Myocyte (in vitro differentiated cells): ENCODE measurements at places on chromosomes 7 and 10. TPM values are rescaled to one million over a fixed set of nuclear protein-coding genes. Genes with fewer than 3 reads are reported as not detected.

Gene SDK1
- total RNA-seq: 1.9 and 2.8 TPM in 2 replicates

Gene GPER1
- total RNA-seq: 1.1 and 1.6 TPM in 2 replicates

Gene MCM10
- total RNA-seq: 0.05 and 0.10 TPM in 2 replicates

Gene CASTOR2
- 18.2 and 18.9 TPM in 2 replicates for total RNA-seq

Gene PIP
- total RNA-seq: not detected in 2 replicates

Gene OR9A2
- not detected in 2 replicates for total RNA-seq

Gene MTURN
- 40.5 and 41.9 TPM in 2 replicates for total RNA-seq

Gene PAX4
- total RNA-seq: not detected in 2 replicates

Gene TCAF1
- 96.8 and 109 TPM in 2 replicates for total RNA-seq

Gene CLEC2L
- not detected in 2 replicates for total RNA-seq

Gene CALHM1
- 0.31 TPM in 1 of 2 replicates, not detected in the other for total RNA-seq

Gene DOCK4
- total RNA-seq: 13.2 and 16.3 TPM in 2 replicates

Gene CPED1
- total RNA-seq: 19.3 and 26.5 TPM in 2 replicates

DNA sequence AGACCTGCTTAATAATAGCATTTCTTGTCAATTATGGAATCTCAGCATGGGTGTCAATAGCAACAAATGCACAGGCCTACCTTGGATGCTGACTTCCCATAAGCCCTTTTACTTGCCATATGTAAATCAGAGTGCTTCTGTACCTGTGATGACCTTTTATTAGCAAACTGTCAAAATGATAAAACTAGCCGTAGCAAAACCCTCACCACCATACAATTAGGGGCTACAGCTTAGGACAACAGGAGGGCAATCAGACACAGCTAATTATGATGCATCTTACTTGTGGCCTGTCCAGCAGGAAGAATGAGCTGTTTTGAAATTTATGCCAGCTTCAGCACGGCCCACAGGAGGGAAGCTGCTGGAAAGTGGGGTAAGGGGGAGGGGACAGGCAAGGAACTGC, 201.6 kb downstream of the TAX1BP1 start:
- no peak for DNase-seq

- DNase-seq: no peak
Observed at GRCh38 chr10:52597189-52597863, 175.3 kb downstream of the MBL2 start.

DNA sequence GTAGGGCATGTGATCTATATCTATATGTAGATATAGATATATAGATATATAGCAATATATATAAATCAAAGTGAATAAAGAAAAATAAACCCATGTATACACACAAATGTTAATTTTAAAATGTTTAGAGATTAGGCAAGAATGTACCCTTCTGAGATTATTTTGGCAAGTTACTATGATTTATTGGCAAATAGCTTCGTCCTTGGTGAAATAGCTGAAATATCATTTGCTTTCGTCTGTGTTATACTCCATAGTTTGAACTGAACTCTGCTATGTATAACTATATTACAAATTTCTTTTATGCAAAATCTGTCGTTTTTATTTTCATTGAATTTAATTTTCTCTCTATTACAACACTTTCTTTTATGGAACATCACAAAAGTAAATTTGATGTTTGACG, 57.5 kb downstream of the CPED1 start:
- DNase-seq: no peak

DNA sequence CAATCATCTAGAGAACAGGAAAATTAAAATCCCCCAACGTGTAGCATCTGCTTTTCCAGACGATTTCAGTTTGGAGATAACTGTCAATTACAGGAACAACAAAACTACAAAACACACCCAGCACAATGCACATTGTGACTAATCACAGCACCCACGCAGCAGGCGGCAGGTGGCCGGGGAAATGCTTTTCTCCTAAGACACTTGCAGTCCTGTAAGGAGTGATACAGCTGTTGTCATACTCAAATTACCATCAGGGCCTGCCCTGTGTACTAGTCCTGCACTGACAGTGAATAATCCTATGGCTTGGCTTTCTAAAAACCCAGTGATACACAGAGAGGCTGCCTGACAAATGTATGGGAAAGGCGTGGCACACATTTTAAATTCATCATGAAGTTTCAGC, 37.8 kb downstream of the COBL start:
- DNase-seq: peak; percentile 97

- peak; percentile 18 for DNase-seq
Observed at GRCh38 chr10:117320050-117320665, 55.1 kb downstream of the PDZD8 start.

- peak; percentile 11 for DNase-seq
Observed at GRCh38 chr7:11753433-11753832, 78.6 kb downstream of the THSD7A start.

DNA sequence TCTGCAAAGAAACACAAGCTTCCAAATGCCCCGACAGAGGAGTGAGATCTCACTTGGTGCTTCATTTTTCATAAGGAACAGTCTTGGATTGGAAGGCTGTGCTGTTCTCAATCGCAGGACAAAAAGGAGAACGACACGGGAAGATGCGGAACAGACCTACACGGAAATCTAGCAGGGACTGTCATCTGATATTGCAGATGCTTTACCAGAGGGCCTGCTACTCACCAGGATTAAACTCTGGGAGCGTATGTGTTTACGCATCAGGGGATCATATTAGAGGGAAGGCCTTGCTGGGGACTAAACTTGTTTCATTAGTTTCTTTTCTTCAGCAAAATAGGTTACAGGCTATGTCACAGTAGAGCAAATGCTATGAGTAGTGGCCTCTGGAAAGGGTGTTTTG, 82.8 kb upstream of the EEPD1 start:
- no peak for DNase-seq

DNA sequence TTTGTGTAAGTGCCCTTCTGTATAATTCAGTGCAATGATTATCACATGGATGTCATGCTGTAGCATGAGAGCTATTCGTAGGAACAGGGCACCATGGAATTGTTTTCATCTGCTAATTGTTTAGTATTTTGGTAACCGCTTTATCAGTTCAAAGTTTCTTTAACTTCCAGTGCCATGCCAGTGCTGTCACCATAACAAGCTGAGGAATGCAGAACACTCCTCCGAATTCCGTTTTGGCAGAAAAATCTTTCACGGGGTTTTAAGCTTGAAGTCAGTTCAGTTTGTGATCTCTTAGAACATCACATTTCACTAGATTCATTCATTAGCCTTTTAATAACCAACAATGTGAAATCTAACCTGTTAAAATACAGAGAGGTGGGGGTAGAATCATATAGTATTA, 117.2 kb upstream of the SEMA3C start:
- DNase-seq: no peak

- no peak for DNase-seq
Observed at GRCh38 chr7:98539865-98540264, 77.2 kb upstream of the NPTX2 start.

GRCh38 chr7:44103566-44103922, 601 bp upstream of the AEBP1 start:
- DNase-seq: no peak

- DNase-seq: no peak
Observed at GRCh38 chr7:63012633-63013183, 985.9 kb upstream of the ZNF722 start.

- DNase-seq: no peak
Observed at GRCh38 chr7:150502519-150502918, 12.2 kb upstream of the GIMAP7 start.

DNA sequence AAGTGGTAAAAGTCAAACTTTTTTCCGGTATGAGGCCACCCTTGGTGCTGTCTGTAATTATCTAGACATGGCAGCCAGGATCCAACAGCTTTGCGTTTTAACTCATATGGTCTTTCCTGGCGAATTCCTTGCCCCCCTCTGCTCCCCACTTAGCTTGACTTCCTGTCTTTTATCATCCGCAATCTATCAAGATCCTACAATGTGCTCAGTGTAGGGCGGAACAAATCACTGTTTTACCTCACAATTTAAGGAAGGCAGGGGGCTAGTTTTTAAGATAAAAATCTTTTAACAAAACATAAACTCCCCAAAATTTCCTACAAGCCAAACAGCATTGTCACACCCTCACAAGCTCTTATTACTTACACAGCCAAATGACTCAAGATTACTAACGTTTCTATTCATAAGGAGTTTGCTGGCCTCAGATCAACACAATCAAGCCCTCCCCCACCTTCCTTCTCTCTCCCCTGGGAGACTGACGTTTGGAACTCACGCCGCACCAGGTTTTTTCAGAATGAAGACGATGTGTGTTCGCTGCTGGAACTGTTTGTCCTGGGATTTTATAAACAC, 1.3 kb upstream of the CDK14 start:
- DNase-seq: peak; percentile 77

- DNase-seq: no peak
Observed at GRCh38 chr10:48556713-48557112, 48.2 kb downstream of the ARHGAP22 start.

DNA sequence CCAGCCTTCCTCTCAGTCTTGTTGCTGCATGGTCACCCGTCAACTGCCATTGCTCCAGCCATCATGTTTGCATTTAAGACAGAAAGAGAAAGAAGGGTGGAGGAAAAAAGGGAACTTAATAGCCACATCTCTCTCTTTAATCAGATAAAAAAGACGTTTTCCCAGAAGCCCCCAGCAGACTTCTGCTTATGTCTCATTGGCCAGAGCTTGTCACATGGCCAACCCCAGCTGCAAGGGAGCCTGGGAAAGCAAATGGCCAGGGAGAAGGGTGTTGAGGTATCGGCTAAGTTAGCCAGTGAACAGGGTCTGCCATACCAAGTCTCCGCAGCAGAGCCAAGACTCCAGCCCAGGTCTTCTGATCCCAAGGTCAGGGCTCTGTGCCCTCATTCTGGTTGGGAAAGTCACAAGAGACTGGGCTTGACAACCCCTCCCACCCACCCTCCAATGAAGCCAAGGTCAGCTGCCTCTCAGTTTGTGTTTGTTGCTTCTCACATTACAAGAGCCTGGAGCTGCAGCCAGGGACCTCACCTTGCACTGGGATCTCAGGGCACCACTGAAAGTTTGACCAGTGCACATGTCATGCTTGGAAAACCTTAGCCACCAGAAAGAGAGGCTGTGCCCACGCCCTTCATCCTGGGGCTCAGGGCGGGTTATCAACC, 80.3 kb upstream of the LYZL2 start:
- DNase-seq: peak; percentile 31

DNA sequence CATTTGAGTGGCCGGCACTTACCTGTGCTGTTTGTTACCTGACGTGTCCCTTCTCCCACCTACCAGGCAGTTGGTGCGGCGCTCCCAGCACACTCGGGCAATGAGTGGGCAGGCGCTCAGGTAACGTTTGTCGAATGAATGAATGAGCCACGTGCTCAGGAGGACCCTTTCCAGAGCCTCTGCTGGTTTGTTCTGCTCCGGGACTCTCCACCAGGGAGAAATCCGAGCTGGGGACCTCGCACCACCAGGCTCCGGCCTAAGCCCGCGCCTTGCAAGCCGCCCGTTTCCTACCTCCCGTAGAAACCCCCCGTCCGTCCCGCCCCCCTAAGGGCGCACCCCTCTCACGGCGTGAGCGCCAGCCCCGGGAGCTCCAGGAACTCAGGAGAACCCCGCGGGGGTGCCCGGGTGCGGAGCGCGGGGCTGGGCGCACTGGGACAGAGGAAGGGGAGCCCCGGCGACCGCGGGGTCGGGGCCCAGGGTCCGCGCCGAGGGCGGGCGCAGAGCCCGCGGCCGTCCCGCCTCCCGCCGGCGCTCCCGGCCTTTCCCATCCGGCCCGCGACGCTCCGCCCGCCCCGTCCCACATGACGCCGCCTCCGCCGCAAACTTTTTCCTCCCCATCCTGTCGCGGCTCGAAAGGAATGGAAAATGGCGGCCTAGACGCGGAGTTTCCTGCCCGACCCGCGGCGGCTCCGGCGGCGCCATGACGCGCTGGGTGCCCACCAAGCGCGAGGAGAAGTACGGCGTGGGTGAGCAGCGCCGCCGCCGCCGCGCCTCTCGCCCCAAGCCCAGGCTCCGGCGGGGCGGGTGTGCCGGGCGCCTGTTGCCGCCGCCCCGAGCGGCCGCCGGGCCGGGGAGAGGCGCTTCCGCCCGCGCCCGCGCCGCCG, at the start of gene DOCK1:
Gene DOCK1 (plus strand): TSS at position 611 of the 884 bp plus-strand sequence. CDS start 90 bp downstream, at position 701.
- DNase-seq: peak; percentile 80

DNA sequence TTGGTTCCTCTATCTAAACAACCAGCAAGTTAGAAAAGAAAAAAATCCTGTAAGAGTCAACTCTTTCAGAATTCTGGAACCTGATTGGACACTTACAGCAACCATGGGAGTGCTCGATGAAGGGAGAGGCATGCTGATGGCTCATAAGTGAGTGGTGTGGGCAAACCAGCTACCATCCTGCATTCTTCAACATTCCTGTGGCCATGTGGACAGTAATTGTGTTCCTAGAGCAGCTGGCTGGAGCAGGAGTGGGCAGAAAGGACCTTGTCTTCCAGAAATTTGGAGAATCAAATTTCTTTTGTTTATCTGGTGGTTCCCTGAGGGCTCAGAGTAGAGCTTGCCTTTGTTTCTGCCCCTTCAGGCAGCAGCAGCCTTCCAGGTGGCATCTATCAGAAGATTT, 22.5 kb upstream of the MYL7 start:
- DNase-seq: peak; percentile 99

GRCh38 chr10:30437031-30437841, 3.3 kb downstream of the MAP3K8 start:
- DNase-seq: peak; percentile 6

DNA sequence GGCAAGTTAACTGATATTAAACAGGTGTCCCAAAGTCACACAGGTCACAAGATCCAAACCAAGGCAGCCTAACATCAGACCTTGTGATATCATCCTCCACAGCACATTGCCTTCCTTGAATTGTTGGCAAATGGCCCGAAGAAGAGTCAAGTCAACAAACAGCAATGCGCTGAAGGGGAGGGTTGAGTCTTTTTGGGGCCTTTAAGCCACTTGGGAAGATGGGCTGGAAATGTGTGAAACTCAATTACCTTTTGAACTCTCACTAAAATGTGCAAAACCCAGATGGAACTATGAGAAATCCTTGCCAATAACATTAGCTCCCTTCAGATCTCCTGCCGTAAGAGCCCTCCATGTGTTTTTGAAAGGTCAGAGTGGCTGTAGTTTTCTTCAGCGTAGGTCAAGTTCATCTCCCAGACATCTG, 47.9 kb upstream of the STK17A start:
- peak; percentile 53 for DNase-seq

GRCh38 chr7:98283127-98283886, 1.8 kb downstream of the BRI3 start:
- peak; percentile 69 for DNase-seq

- DNase-seq: no peak
Observed at GRCh38 chr7:44222074-44222473, 21.3 kb downstream of the YKT6 start.

DNA sequence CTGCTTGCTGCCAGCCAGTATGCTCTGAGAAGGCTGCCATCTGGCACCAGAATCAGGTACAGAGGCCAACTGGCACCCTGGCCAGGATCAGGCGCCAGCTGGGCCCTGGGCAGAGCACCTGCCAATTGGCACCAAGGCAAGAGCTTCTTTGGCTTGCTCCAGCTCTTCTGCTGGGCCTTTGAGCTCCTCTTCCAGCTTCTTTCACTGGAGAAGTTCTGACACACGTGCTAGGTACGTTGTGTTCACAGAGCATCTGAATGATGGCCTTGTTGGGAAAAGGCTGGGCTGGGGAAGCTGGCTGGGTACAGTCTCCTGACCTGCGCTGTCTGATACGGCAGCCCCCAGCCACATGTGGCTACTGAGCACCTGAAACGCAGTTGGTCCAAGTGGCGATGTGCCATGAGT, 31.7 kb upstream of the OPALIN start:
- DNase-seq: peak; percentile 15

- DNase-seq: no peak
Observed at GRCh38 chr10:62147425-62147824, 121.2 kb downstream of the RTKN2 start.
